ENCODE measurements at places on chromosomes 16 and 17. TPM values are rescaled to one million over a fixed set of nuclear protein-coding genes. Genes with fewer than 3 reads are reported as not detected.

The CDH8 gene
- not detected for total RNA-seq

The HBA1 gene
- not detected for total RNA-seq

The SLC6A2 gene
- total RNA-seq: not detected

The ARL5C gene
- total RNA-seq: not detected

The PPY gene
- not detected for total RNA-seq

The NOL3 gene
- total RNA-seq: 1.2 TPM

The TP53TG3B gene
- not detected for total RNA-seq

The PRSS36 gene
- total RNA-seq: 0.56 TPM

The MPO gene
- total RNA-seq: not detected

The UMOD gene
- not detected for total RNA-seq

The ZNF750 gene
- not detected for total RNA-seq

The TRIM72 gene
- not detected for total RNA-seq

The CCDC40 gene
- total RNA-seq: 0.64 TPM

The PRDM7 gene
- total RNA-seq: not detected

The GRIN2A gene
- total RNA-seq: not detected

The MAP3K3 gene
- 75.8 TPM for total RNA-seq

The KRT9 gene
- total RNA-seq: not detected

The RASD1 gene
- total RNA-seq: 1.8 TPM

The SLC38A8 gene
- total RNA-seq: not detected

The IL34 gene
- total RNA-seq: 0.84 TPM

The VTN gene
- 0.17 TPM for total RNA-seq

The ADAD2 gene
- not detected for total RNA-seq

The METTL23 gene
- total RNA-seq: 37.8 TPM

The TBC1D3H gene
- not detected for total RNA-seq

The SULT1A4 gene
- total RNA-seq: 1.1 TPM

The CCDC92B gene
- 0.11 TPM for total RNA-seq

The PRAC2 gene
- not detected for total RNA-seq

The C17orf100 gene
- total RNA-seq: 0.69 TPM

The WNT3 gene
- total RNA-seq: not detected

The C16orf86 gene
- 2.4 TPM for total RNA-seq
